Activated T-cell treated with anti-CD3 and anti-CD28 coated beads, Interleukin-2, amount 50 U/mL, for 48 hours (primary cell): ENCODE measurements at places on chromosomes 6 and 20.
A peak's percentile ranks its signal among the peaks of the same experiment; 100 is the strongest.

- no peak for DNase-seq
Measured at GRCh38 chr6:162026031-162026430, 701.5 kb downstream of the PRKN start.

DNA sequence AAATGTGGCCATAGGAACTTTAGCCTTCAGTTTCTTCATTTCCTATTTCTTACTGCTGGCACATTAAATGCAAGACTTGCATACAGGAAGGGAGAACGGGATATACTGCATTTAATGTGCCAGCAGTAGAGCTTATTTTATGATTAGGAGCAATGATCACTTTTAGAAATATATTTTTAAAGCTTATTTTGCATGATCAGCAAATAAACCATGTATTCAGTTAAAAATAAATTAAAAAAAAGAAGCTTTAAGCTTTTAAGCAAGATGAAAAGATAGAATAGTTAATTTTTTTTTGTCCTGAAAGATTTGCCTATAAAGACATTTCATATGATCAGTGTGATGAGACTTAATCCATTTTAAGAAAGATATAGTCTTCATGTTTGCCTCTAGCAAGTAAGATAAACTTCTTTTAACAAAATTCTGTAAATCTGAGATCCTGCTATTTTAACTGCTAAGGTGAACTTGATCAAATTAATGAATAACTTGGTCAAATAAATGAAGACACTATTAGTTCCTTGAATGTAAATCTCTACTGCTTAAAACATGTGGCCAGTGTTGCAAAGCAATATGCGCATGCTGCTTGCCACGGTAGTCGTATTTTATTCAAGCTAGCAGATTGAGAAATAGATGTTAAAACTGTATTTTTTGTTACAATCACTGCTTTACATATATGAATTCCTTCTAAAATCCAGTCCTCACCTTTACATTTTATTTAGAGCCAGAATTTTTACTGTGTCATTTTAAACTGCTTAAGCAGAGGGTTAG is 36.2 kb upstream of the HCRTR2 start:
- no peak for DNase-seq

DNA sequence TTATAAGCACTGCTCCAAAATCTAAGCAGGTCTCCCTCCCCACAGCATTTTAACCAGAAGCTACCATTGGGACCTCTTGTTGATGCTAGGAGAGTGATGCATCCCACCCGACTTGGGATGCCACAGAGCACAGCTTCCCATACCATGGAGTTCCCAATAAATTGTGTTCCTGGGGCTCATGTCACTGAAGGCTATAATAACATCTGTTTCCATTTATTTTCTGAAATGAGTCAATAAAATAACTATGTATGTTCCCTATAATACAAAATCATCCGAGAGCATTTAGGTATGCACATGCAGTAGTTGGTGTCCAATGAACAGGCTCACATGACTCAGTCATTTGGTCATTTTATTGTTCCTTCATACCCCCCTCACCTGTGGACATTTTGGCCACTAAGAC is 204.2 kb downstream of the TBC1D7 start:
- DNase-seq, result no peak

GRCh38 chr6:128319946-128320345 is 200.5 kb downstream of the PTPRK start:
- no peak for DNase-seq

DNA sequence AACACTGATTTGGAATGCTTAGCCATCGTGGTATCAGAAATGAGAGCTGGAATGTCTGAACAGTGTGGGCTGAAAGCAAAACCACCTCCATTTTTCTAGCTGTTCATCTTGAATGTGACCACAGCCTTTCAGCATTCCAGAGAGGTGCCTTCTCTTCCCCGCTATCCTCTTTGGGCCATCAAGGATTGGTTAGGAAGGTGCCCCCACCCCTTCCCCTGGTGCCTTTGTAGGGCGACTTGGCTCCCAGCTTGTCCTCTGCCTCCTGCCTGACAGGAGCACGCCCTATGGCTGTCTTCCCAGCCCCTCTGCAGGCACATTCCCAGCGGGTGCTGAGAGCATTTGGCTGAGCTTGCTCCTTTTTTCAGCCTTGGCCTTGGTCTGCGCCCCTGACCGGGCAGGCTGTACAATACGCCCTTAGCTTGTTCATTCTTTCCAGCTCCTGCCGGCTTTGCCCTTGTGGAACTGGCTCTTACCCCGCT is 97.5 kb downstream of the ARMC2 start:
- DNase-seq, result no peak

- no peak for DNase-seq
Measured at GRCh38 chr20:8461186-8461585, 329.1 kb downstream of the PLCB1 start.

DNA sequence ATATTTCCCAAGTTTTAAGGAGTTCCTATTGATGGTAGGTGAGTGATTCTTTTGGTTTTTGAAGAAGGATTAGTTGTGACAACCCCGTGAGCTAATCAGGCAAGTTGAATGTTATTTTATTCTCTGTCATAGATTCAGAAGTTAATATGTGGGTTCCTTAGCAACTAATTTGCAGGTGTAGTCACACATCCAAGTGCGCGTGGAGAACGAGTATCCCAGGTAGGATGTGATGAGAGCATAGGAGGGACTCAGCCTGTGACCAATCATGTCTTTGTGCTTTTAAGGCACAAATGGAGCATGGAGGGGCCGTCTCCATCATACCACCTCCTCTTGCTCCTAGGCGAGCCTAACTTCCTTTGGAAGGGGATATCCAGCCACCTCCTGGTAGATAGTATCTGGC is 41.1 kb downstream of the PPP1R14C start:
- no peak for DNase-seq

- DNase-seq, result peak; percentile 40
Measured at GRCh38 chr6:157075549-157076450, 247.5 kb downstream of the TMEM242 start.

DNA sequence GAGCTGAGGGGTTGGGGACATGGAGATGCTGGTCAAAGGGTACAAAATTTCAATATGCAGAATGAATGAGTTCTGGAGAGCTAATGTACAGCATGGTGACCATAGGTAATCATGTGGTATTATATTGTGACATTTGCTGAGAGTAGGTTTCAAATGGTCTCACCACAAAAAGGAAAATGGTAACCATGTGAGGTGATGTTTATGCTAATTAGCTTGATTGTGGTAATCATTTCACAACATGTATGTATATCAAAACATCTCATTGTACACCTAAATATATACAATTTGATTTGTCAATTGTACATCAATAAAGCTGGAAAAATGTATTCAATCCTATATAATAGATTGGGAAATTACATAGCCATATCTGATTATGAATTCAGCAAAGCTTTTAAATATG is 29.5 kb upstream of the TMEM14A start:
- no peak for DNase-seq

DNA sequence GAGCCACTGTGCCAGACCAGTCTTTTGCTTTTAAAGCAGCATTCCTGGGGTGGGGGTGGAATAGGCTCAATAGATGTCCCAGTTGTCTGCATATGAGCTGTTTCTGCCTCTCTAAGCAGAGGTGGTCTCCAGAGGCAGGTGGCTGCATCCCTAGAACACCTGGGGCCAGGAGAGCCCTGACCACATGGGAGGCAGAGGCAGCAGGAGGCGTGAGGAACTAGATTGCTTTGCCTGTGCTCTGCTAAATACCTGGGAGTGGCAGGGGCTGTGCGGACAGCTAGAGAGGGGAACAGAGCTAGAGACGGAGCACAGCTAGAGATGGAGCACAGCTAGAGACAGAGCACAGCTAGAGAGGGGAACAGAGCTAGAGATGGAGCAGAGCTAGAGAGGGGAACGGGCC is 29.1 kb upstream of the CLDN20 start:
- no peak for DNase-seq

GRCh38 chr20:54284928-54285704 is 77.2 kb downstream of the PFDN4 start:
- peak; percentile 48 for DNase-seq

- no peak for DNase-seq
Measured at GRCh38 chr6:55668591-55668990, 89.6 kb upstream of the HMGCLL1 start.

DNA sequence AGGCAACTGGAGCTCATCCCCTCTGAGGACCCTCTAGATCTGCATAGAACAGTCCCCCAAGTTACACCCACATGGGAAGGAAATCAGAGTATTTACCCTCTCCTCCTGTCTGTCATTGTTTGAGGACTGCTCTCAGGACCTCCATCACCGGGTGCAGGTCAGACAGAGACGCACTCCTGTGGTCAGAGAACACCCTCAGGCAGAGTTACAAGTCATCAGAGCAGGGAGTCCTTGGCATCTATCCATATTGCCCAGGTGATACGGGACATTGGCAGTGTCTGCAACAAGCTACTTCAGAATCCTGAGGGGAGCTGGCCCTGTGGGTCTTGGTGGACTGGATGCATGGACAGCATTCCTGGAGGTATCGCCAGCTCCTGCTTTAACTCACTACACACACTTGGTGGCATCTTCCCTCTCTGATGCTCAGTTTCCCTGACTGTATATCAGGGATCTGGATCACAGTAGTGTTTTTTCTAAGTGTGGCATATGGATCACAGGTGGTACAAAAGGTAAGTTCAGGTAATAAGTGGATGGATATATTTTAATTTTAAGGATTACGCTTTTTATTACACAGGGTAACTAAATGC is 15.1 kb upstream of the ISM1 start:
- no peak for DNase-seq

- DNase-seq, result no peak
Measured at GRCh38 chr6:3835055-3835731, 14.0 kb upstream of the FAM50B start.

GRCh38 chr6:169019727-169020491 is 233.7 kb downstream of the THBS2 start:
- DNase-seq, result no peak

DNA sequence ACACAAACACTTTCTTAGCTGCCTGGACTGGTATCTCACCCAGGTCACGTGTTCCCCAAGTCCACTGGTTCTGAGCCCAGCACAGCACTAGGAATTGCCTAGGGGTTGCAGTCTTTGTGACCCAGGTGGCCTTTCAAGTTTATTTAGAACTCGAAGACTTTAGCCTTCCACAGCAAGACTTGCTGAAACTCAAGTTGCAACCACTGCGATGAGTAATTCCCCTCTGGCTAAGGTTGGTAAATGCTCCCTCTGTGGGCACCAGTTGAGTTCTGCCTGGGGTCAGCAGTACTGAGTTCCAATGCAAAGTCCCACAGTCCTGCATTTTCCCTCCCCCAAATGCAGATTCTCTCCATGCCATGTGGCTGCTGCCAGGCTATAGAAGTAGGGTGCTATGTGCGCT is 77.6 kb upstream of the MOCS1 start:
- DNase-seq, result no peak

- no peak for DNase-seq
Measured at GRCh38 chr6:40037271-40037670, 103.0 kb upstream of the MOCS1 start.

DNA sequence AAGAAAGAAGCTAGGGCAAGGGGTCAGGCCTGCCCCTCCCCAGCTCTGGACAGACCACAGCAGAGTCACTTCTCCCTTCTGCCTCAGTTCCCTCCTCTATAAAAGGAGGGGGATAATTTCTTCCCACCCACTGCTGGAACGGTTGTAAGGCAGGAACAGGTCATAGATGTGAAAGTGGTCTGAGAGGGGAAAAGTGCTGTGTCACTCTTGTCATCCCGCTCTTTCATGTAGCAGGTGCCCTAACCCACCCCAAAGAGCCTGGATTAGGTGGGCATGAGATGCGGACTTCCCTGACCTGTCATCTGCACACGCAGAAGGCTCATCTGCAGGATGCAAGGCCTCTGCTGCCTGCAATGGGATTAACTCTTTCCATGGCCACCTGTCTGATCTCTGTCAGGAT is 218.2 kb upstream of the LRFN2 start:
- DNase-seq, result no peak

DNA sequence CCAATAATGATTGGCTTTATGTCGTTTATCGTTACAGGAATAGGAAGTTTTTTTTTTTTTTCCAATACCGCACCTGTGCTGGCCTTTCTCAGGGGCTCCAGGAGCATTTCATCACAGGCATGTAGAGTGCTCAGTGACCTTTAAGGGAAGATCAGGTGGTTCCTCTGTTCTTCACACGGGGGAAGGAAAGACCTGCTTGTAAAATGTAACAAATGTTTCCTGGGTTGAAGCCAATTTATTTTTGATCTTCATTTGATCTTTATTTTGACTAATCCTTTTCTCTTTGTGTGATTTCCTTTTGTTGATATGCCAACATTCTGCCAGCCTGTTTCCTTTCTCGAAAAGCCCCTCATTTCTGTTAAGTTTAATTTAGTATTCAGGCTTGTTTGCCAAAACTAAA is 61.9 kb upstream of the HBS1L start:
- DNase-seq, result no peak

DNA sequence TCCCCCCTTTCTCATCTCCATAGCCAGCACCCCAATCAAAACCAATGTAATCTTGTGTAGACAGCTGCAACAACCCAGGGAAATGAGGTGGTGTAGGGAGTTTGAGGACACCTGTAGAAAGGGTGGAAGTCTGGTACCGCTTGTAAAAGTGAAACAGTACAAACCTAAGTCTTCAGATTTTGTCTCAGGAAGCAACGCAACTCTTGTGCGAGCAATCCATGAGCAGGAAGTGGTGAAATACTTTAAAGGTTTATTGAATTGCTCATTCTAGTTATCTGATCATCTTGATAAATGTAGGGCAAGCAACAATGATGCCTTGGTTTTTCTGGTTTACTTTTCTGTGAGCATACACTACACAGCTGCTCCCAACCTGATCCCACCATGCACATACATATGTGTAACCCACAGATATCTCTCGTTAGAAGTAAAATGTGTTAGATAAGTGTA is 71.1 kb upstream of the THEMIS start:
- DNase-seq, result peak; percentile 64

GRCh38 chr6:40889137-40889832 is 149.7 kb downstream of the UNC5CL start:
- DNase-seq, result no peak

- DNase-seq, result no peak
Measured at GRCh38 chr6:105313211-105313610, 89.7 kb downstream of the PREP start.

- no peak for DNase-seq
Measured at GRCh38 chr6:11050731-11051130, 6.6 kb upstream of the ELOVL2 start.

DNA sequence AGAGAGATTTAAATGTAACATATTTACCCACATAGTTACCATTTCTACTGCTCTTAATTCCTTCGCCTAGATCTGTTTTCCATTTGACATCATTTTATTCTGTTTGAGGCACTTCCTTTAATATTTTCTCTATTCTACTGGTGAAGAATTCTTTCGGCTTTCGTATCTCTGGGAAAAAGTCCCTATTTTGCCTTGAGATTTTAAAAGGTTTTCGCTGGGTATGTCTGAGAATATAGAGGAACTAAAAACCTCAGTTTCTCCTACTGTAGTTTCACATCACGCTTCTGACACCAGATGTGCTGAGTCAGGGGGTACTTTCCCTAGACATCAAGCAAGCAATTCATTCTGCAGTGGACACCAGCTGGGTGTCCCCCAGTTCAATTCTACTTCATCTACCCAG is 61.7 kb downstream of the E2F3 start:
- no peak for DNase-seq

DNA sequence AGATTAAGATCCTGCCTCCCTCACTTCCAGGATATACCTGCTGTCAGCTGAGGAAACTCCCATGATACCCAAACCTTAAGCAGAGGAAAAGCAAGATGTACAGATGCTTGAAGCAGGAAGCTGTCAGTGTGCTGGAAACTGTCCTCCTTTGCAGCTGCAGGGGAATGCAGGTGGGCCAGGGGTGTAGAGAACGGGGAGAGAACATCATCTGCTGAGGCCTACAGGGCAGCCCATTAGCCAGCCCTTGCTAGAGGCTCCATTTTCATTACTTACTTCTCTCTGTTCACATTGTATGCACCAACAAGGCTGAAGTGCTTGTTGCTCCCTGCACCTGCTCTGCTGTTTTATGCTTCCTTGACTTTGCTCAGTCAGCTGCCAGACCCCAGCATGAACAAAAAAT is 119.1 kb downstream of the PRND start:
- peak; percentile 5 for DNase-seq
